NCI-H1092 (cell line): ENCODE measurements at places on chromosomes 3 and 15.

DNA sequence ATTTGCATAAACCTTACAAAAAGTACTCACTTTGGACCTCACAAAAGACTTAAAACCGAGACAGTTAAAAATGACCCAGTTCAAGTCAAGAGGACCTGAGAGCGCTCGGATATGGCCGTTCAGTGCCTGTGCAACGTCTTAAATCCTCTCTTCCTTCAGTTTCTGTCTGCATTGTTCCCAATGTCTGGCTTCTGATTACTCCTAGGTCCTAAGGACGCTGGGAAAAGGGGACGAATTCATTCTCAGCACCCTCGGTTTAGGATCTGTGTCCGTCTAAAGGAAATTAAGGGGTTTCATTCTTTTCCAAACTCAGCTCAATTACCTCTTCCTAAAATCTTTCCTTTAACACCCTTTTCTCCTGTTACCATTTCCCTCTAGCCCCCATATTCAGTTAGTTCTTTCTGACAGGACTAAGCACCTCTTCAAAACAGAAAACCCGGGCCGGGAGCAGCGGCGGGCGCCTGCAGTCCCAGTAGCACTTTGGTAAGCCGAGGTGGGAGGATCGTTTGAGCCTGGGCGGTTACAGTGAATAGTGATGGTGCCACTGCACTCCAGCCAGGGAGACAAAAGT is 970 bp downstream of the DPPA4 start:
- DNase-seq: no peak

DNA sequence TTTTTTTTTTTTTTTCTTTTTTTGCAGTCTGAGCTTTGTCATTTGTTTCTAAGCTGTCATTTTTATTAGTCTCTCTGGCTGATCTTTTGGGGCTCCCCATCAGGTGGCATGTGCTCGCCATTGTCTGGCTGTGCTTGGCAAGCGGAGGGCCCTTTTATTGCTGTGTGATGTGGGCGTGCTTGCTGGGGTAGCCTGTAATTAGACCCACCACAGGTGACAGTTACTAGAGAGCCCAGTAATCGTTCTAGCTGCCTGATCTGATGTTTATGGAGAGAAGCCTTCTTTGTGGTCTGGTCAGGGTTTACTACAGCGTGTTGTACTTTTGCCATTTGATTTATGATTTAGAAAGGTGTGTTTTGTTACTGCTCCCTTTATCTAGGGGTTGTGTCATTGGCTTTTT is 179.9 kb downstream of the MCTP2 start:
- peak; percentile 76 for DNase-seq

GRCh38 chr15:33242165-33242564 is 47.7 kb upstream of the FMN1 start:
- no peak for DNase-seq

DNA sequence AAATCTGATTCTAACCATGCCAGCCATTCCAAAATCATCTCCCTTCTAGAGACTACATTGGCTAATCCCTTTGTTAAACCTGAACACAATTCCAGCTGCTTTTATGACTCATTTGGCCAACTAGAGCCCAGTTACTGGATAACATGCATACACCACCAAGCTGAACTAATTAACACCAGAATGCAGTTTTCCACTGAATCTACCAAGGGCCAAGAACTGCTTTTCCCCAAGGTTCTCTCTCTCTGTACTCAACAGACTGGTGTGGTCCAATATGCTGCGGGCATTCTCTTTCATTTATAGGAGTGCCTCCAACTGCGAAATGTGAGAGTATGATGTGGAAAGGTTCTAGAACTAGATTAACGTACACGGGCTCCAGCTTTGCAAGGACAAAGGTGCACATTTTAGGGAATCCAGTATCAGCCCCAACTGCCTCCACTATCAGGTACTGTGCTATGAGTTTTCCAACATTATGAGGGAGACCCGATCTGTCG is 1.5 kb downstream of the CHSY1 start:
- DNase-seq: no peak

- peak; percentile 80 for DNase-seq
Measured at GRCh38 chr3:66038726-66039589, at the start of gene MAGI1. Gene MAGI1, minus strand, starts transcription at chr3:66038918. Its CDS starts 610 bp downstream, at chr3:66038308.
